Activated CD4-positive, alpha-beta memory T cell treated with anti-CD3 and anti-CD28 coated beads for 36 hours (primary cell): ENCODE measurements at places on chromosomes 1 and 21. TPM values are rescaled to one million over a fixed set of nuclear protein-coding genes. Genes with fewer than 3 reads are reported as not detected.
A peak's percentile ranks its signal among the peaks of the same experiment; 100 is the strongest.

- DNase-seq = no peak
These were observed 184.0 kb upstream of the C1orf174 start for GRCh38 chr1:4084048-4084431.

TMPRSS3 gene
- total RNA-seq = 49.8 TPM

DNA sequence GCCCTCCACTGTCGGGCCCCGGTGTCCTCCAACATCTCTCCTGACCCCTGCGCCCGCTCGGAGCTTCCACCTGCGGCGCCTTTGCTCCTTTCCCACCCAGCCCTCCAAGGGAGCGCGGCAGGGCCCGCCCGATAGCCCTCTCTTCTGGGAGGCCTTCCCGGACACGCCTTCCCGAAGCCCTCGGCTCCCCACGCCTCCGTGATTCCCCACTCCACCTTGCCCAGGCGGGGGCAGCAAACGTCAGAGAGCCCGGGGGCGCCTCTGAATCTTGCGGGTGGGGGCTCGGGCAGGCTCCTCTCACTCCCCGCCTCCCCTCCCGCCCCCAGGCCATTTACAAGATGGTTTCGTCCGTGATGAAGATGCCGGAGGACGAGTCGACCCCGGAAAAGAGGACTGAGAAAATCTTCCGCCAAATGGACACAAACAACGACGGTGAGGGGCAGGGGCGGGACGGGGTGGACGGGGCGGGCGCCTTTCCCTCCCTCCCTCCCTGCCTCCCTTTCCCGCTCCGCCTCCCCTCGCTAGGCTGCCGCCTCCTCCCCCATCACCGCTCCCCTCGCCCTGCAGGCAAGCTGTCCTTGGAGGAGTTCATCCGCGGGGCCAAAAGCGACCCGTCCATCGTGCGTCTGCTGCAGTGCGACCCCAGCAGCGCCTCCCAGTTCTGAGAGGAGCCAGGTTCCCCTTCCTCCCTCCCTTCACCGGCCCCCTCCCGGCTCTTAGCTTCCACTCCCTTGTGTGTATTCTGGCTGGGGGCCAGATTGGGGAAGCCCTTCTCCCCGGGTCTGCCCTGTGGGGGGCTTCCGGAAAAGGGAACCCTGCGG is 7.1 kb downstream of the HPCA start:
- peak; percentile 29 for DNase-seq

LCE3D gene
- not detected for total RNA-seq

- DNase-seq = no peak
These were observed 72.2 kb downstream of the PGM1 start for GRCh38 chr1:63665410-63665809.

UBE2U gene
- total RNA-seq = not detected

- DNase-seq = peak; percentile 84
These were observed 10.9 kb upstream of the ALDH4A1 start for GRCh38 chr1:18913065-18913835.

SSR2 gene
- 175 TPM for total RNA-seq

DNA sequence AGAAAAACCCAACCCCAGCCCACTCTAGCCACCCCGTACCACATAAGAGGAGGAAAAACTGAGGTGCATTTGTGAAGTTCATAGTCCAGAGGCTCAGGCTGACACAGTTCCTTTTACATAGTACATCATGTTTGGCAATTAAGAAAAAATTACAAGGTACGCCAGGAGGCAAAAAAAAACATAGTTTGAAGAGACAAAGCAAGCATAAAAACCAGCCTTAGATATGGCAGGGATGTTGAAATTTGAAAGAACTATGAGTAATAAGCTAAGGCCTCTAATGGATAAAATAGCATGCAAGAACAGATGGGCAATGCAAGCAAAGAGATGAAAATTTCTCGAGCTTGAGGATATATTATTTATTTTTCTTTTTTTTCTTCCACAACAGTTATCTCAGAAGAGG is 31.9 kb downstream of the MIXL1 start:
- no peak for DNase-seq

DNA sequence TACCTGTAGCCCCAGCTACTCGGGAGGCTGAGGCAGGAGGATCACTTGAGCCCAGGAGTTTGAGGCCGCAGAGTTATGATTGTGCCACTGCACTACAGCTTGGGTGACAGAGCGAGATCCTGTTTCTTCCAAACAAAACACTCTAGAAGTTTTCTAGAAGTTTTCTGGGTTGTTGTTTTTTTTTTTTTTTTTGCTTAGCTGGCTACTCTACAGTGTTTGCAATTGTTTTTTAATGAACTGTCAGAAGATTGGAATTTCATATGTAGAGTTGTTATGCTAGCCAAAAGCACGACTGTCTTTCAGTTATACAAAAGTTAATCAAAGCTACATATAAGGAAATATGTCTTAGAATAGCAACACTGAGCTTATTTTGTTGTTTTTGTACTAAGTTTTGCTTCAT is 30.9 kb upstream of the NEXN start:
- DNase-seq = no peak

OR2T29 gene
- not detected for total RNA-seq
